ENCODE measurements at places on chromosomes 12 and 14.
A peak's percentile ranks its signal among the peaks of the same experiment; 100 is the strongest.

DNA sequence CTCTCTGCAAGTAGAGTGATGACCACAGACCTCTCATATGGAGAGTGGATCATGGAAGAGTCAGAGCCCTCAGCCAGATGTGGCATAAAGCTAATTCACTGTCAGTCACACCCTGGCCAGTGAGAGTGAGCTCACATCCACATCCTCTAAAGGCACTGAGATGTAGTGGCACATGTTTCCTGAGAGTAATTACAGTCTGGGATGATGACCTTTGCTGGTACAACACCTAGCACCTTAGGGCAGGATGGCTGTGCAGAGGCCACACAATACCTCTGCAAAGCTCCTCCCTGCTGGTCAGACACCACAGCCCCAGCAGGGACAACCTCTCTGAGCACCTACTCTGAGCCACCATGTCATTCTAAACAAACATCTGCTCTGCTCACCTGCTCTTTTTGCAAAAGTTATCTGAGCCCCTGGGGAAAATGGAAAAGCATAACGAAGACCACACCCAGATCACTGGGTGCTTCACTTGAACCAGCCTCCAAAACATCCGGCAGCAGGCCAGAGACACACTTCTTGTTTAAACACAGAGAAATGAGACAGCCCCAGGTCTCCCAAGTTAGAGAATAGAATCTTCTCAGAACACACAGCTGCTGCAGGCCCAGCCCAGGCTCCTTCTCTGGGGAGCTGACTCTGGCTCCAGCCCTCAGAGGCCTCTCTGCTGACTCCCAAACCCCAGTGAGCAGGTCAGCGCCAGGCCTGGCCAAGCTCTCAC, 30.3 kb downstream of the PITPNM2 start:
- DNase-seq = peak; percentile 62

DNA sequence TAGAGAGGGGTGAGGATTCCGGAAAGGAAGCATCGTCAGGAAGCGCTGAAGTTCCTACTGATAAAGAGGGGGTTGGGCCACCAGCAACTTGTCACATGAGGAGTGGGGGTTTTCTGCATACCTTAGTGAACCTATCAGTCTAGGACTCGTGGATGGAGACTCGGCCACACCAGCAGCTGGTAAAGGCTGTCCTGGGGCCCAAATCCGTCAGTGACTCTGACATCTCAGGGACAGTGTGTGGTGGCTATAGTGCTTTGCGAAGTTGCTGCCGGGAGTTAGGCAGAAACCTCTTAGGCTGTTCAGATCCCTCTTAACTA, 16.4 kb downstream of the RNASE2 start:
- no peak for DNase-seq

DNA sequence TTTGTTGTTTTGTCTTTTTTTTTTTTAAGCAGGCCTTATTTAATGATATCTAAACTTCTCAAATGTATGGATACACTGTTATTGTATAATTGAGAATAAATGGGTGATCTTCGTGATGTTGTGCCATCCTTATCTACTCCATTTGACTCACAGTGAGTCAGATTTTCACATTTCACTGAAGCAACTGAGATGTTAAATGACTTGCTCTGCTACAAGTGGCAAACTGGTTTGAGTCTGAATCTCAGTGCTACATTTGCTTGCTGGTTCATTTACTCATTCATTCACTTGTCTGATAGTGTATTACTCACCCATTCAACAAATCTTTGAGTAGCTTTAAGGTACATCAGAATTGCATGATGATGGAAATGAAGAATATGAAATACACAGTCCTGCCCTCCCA, 2.6 kb downstream of the KIAA0586 start:
- peak; percentile 18 for DNase-seq

DNA sequence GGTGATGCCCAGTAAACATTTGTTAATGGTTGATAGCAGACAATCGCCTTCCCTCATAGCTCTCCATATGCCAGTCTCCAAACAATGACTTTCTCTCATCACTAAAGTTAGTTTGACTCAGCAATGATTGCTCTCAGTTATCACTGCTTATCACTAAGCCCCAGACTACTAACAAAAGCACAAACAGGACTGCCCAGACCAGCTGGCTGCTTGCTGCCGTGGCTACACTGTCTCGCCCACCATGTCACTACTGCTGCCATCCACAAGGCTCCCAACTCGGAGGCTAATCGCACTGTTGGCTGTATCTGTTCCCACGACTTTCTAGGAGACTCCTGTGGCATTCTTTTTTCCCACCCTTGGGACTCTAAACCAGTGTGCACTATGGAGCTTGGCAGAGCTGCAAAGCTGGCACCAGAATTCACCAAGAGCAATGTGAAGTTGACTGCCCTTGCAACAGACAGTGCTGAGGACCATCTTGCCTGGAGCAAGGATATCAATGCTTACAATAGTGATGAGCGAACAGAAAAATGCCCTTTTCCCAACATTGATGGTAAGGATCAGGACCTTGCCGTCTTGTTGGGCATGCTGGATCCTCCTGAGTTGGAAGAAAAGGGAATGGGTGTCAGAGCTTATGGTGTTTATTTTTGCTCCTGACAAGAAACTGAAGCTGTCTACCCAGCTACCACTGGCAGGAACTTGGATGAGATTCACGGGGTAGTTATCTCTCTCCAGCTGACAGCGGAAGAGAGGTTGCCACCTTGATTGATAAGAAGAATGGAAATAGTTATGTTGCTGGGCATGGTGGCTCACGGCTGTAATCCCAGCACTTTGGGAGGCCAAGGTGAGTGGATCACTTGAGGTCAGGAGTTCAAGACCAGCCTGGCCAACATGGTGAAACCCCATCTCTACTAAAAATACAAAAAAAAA, 27.1 kb upstream of the NR2C1 start:
- no peak for DNase-seq

DNA sequence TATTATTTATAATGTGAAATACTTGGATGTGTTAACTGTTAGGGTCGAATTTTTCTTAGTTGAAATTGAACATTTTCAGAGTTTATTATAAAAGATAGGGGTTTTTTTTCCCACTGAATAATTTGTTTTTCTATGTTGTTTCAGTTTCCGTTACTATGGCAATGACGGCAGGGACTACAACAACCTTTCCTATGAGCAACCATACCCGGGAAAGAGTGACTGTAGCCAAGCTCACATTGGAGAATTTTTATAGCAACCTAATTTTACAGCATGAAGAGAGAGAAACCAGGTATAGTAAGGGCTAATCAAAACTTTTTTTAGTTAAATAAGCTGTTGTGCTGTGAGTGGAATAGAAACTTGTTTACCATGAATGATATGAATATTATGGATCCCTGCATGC, 35.1 kb upstream of the BMAL2 start:
- peak; percentile 18 for DNase-seq

- peak; percentile 81 for DNase-seq
These were observed 90.6 kb downstream of the PAPOLA start for GRCh38 chr14:96592591-96593386.

DNA sequence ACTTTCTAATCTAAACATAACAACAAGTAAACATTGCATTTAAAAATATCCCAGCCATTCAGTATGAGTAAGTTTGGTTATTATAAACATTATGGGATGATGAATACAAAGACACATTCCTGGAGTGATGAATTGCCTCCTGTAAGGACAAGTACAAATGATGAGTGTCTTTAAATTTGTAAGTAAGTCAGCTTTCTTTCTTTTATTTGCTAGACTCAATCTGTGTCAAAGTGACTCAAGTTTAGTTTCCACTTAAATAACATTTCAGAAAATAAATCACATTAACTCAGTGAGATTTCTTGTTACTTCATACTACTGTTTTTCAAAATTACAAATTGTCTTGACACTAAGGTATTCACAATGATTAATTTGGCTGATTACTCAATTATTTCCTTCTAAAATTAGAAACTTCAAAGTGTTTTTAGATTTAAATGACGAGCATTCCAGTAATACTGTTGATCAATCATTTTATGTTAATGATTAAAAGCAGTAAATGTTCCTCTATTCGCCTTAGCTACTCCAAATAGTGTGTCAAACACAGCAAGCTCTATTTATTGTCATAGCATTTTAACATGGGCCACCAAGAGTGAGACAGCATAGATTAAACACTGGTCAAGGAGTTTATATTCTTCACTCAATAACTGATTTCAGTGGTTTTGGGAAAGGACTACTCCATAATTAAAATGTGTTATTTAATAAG, 658.0 kb upstream of the MDGA2 start:
- DNase-seq = no peak

GRCh38 chr14:68685419-68686204, 107.3 kb downstream of the ZFP36L1 start:
- peak; percentile 86 for DNase-seq

DNA sequence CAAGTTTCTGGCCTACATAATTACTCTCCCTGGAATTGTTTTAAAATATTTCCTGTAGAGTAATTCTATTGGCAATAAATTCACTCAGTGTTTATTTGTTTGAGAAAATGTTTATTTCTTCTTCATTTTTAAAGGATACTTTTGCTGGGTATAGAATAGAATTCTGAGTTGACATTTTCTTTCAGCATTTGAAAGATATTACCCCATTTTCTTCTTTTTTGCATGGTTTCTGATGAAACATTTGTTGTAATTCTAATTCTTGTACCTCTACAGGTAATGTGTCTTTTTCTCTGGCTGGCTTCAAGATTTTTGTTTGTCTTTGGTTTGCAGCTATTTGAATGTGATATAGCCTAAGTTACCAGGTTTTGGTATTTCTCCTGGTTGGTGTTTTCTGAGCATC, 25.1 kb upstream of the ATF7IP start:
- no peak for DNase-seq

DNA sequence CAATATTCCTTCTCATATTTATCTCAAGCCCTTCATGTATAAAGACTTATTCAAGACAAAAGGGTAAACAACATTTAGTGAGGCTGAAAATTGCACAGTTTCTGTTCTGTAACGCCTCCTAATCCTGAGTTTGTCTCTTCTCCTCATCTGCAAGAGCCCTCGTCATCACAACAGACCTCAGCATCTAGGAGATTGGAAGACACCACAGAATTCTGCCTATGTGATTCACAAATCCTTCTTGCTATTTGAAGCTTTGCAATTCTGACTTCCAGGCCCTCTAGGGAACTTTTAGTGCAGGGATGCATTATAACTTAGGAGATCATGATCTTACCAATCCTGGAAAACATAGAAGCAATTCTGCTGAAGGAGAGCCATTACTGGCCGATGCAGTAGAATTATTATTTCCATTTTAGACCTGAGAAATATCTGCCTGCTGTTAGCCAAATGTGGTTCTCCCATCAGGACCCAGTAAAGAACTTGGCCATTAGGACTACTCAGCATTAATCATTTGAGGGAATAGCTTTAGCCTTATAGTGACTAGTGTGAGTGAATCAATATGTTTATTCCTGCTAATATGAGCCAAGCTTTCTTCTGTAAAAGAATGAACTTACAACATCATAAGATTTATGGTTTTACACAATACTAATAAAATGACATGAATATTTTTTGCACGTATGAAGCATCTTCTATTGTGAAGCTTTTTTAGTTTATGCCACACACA, 119.5 kb downstream of the ANO4 start:
- DNase-seq = no peak

- DNase-seq = no peak
These were observed 317.5 kb downstream of the BCL11B start for GRCh38 chr14:98954349-98955000.

- no peak for DNase-seq
These were observed 22.3 kb upstream of the NXPH4 start for GRCh38 chr12:57194253-57194652.

DNA sequence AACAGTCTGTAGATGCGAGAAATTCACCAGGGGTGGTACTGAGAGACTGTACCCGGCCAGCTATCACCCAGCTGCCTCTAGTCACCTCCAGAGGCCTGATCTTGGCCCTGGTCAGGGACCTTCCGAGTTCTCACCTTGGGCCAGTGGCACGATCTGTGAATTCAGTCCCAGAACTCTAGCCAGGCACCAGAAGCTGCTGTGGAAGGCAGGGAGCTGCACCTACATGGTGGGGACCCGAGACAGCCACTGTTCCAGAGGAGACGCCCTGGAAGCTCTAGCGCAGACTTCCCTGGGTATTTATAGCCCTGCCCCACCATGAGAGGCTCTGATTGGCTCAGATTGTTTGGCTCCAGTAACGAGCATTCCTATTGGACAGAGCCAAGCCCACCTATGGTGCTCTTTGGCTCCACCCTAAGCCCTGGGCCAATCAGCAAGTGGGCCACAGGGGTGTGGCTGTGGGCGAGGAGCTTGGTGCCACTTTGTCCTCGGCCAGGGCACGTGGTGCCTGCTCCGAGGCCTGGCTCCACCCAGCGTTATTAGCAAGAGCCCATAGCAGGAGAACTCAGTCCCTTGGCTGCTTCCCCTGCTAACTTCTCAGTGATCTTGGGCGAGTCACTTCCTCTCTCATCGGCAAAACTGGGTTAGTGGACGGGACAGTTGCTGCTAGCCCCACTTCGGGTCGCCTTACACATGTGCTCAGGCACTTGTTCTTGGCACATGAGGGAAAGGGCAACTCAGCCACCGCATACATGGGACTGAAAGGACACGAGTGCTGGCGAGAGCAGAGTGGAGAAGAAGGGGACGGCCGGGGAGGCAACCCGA, 89.0 kb upstream of the BCL11B start:
- DNase-seq = peak; percentile 21

GRCh38 chr12:67137256-67137655, 131.9 kb upstream of the CAND1 start:
- no peak for DNase-seq

- no peak for DNase-seq
These were observed 4.2 kb downstream of the IFFO1 start for GRCh38 chr12:6551496-6552139.

GRCh38 chr12:77766224-77766623, 64.5 kb upstream of the NAV3 start:
- no peak for DNase-seq

- DNase-seq = no peak
These were observed 3.2 kb downstream of the PPP1CC start for GRCh38 chr12:110739488-110739887.

- DNase-seq = no peak
These were observed 1.1 kb upstream of the SDSL start for GRCh38 chr12:113420996-113421595.

DNA sequence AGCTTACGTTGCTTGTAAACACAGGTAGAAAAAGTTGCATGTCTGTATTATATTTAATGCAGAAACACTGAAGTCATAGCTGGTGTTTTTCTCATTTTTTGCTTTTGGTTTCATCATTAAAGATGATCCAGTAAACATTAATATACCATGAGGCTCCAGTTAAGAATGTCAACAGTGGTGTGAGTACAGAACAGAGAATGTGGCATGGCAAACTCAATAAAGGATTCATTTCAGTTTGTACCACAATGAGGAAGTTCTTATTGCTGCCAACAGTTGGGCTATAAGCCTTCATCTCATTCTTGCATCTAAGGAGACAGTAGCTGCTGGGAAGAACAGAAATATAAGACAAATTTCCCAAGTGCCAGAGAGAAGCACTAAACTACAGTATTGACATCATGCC, 72.1 kb upstream of the ST8SIA1 start:
- DNase-seq = no peak

- peak; percentile 66 for DNase-seq
These were observed 10.7 kb upstream of the FKBP4 start for GRCh38 chr12:2783936-2784600.

GRCh38 chr12:122870163-122870842, 25.6 kb downstream of the VPS37B start:
- DNase-seq = no peak

GRCh38 chr12:83573671-83574070, 887.0 kb downstream of the TMTC2 start:
- DNase-seq = no peak
